Activated T-cell treated with anti-CD3 and anti-CD28 coated beads for 48 hours (primary cell): ENCODE measurements at places on chromosomes 16 and 17.

DNA sequence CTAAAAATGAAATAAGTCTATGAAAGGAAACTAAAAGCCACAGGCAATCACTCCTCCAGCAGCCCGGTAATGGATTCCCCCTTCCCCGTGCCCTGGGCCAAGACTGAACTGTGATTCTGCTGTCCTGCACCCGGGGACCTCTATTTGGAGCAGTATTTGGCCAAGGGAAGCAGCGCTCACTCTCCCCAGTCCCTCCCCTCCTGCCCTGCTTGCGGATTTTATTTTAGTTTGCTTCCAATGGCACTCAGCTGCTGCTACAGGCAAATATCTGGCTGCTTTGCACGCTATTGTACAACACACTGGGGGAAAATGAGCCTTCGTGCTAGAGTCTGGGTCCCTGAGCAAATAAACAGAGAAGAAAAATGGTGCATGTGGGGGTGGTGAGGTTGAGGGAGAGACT is 975.7 kb upstream of the RBFOX1 start:
- DNase-seq: no peak

DNA sequence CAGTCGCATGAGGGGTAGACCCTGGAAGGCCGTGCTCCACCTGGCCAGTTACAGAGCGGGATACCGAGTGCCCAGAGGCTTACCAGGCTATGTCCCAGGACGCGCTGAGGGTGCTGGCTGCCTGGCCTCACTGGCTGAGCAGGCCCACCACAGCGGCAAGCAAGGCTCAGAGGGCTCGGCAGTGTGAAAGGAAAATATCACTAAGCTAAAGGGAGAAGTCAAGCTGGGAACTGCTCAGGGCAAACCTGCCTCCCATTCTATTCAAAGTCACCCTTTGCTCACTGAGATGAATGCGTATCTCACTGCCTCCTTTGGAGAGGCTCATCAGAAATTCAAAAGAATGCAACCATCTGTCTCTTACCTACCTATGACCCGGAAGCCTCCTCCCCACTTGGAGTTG is 37.4 kb downstream of the CCDC57 start:
- DNase-seq: no peak

DNA sequence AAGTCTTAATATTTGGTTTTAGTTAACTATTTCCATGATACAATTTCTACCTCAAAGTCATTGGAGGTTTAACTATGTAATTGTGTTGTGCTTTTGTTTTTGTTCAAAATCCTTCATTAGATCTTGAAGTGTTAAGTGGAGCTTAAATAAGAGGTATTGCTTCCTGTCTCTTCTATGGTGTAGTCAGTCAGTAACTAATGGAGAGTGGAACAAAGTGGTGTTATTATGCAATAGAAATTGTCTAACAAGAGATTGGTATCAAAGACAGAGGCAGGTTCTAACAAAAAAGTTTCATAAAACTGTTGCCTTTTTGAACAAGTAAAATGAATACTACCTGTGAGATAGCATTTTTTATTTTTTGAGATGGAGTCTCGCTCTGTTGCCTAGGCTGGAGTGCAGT is 45.2 kb downstream of the GRB7 start:
- DNase-seq: no peak

GRCh38 chr16:20916942-20917341 is 16.4 kb downstream of the LYRM1 start:
- no peak for DNase-seq

- DNase-seq: no peak
Observed at GRCh38 chr16:8127070-8127469, 463.2 kb downstream of the TMEM114 start.

GRCh38 chr17:61426482-61427304 is 25.5 kb upstream of the TBX4 start:
- DNase-seq: no peak

DNA sequence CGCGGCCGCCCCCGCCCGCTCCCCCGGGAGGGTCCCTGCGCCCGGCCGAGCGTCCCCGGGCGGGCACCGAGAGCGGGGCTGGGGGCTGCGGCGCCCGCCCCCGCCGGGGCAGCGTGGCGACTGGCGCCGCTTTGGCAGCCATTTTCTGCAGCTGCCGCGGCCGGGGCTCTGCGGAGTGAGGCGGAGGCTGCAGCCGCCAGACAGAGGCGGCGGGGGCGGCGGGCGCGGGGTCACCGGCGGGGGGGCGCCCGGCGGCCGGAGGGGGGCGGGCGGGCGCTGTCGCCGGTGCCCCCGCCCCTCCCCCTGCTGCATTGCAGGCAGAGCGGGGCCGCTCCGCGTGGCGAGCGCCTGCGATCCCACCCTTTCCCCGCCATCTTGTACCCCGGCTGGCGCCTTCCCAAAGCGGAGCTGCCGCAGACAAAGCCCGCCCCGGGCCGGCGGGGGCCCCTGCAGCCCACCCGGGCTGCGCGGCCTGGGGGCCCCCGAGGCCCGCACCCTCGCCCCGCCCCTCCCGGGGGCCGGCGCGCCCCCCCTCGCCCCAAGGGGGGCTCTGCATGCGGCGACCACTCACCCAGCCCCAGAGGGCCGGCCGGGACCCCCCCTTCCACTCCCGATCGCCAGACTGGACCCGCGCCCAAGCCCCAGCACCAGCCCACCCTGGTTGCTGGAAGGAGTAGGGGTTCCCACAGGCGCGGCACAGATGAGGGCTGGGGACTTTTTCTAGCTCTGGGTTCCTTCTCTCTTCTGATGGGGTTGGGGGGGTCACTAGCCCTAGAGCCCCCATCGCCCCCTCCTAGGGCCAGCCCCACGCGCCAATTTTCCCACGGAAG is 16.6 kb upstream of the CBX8 start:
- no peak for DNase-seq

GRCh38 chr17:50190293-50190602 is 11.2 kb downstream of the COL1A1 start:
- no peak for DNase-seq

DNA sequence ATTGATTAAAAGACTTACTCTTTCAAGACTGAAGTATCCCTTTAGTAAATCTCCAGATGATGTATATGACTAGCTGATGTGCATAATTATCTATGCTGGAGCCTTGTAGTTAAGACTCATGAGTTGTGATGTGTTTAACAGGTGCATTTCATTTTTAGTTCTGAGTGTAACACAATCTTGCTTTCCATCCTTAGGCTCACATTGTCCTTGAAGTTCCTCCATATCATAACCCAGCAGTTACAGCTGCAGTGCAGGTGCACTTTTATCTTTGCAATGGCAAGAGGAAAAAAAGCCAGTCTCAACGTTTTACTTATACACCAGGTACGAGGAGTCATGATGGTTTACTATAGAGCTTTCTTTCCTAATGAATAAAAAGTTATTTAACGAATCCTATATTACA is 52.9 kb downstream of the ESRP2 start:
- no peak for DNase-seq

GRCh38 chr17:44952946-44953475 is 5.4 kb upstream of the KIF18B start:
- no peak for DNase-seq
